ENCODE measurements at places on chromosomes 5 and 9.

GRCh38 chr5:152140347-152140746, 215.7 kb upstream of the GLRA1 start:
- DNase-seq, result no peak

DNA sequence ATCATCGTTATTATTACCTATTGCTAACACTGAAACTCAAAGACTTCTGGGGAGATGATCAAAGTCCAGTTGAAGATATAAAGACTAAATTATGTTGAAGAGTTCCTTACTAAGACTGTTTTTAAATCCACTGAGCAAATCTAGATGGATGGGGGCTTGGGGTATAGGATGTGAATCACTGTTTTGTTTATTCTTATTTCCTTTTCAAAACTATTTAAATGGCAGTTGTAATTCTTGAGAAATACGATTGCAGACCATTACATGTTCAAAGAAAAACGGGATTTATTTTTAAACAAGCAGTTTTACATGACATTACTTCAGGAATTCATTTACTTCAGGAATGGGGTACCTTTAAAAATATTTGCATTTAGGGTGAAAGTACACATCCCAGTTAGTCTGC, 4.3 kb downstream of the RASGRF2 start:
- DNase-seq, result no peak

DNA sequence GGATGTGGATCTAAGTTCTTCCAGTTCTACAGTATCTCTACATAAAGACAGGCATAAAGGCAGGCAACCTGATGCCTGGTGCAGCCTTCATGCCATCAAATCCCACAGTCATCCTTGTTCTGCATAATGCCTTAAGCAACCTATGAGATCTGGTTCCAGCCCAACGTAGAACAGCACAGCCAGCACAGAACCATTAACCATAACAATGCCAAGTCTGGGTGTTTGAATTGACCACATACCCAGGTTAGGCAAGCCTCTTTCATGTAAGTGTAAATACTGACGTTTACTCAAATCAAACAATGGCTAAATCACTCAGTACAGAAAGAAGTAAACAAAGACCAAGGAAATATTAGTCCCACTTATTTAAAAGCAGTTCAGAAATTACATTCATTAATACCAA, 195.0 kb downstream of the ADAMTSL1 start:
- no peak for DNase-seq

DNA sequence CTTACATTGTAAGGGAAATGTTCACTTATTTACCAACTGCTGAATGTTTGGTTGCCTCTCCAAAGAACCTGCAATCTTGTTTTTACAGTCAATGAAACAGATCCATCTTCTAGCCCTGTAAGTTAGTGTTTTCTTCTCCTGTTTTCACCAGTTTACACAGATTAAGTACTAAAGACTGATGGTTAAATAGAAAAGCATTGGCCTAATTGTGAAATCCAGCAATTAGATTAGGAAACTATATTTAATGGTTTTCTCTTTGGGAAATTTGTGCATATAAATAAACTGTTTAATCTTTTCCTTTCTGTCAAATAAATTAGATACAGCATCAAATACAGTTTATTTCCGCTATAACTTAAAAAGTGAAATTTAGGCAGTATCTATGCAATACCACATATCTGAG, 247.9 kb upstream of the MEF2C start:
- no peak for DNase-seq
